ENCODE measurements at places on chromosomes 5 and 9. TPM values are rescaled to one million over a fixed set of nuclear protein-coding genes. Genes with fewer than 3 reads are reported as not detected.
A peak's percentile ranks its signal among the peaks of the same experiment; 100 is the strongest.

The CCIN gene
- total RNA-seq: not detected

GRCh38 chr5:164532235-164532900 lies 1026.9 kb downstream of the MAT2B start:
- DNase-seq: no peak

The RAPGEF1 gene
- total RNA-seq: 129 TPM

- DNase-seq: no peak
Observed at GRCh38 chr5:31981361-31981945, 192.7 kb downstream of the GOLPH3 start.

GRCh38 chr5:180353048-180353979 lies at the start of gene GFPT2:
Gene GFPT2 (minus strand): TSS chr5:180353336. CDS start chr5:180353217, 119 bp downstream.
- peak; percentile 70 for DNase-seq

- DNase-seq: peak; percentile 50
Observed at GRCh38 chr9:98256756-98257155, 1.3 kb upstream of the TBC1D2 start.

The MAMDC4 gene
- total RNA-seq: 11.7 TPM

GRCh38 chr5:108387758-108388157 lies 5.9 kb upstream of the FBXL17 start:
- DNase-seq: no peak

DNA sequence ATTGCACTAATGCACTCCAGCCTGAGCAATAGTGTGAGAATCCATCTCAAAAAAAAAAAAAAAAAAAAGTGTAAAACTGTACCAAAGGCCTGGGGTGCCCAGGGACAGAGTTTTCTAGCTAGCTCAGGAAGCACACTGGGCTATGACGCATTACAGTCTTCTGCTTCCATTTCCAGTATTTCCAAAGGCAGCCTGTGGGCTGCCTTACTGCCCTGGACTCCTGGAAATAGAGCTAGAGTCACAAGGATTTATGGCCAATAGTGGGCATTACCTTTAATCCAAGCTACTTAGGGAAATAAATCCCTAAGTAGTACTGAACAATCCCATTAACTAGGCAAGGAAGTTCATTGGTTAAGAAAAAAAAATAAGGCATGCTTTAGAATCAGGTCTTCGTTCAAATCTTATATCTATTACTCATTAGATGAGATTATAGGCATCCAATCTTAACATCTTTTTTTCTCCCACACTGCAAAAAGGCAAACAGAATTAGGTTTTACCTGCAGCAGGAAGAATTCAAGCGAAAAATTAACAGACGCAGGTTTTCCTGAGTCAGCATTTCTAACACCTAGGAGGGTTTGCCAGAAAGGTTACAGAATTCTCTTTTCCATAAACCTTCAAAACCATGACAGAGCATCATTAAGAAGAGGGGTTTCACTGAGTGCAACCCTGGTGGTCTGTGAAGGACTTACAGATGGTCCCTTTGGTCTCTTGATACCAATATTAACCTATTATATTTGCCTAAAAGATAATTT lies 85.6 kb upstream of the CCDC112 start:
- no peak for DNase-seq

The CREBRF gene
- 102 TPM for total RNA-seq

The SIT1 gene
- total RNA-seq: 68.7 TPM

- DNase-seq: no peak
Observed at GRCh38 chr5:150651382-150651781, 9.7 kb upstream of the MYOZ3 start.

GRCh38 chr5:170121321-170121720 lies 15.6 kb downstream of the FOXI1 start:
- no peak for DNase-seq

GRCh38 chr9:119304555-119304954 lies 64.7 kb downstream of the BRINP1 start:
- no peak for DNase-seq

DNA sequence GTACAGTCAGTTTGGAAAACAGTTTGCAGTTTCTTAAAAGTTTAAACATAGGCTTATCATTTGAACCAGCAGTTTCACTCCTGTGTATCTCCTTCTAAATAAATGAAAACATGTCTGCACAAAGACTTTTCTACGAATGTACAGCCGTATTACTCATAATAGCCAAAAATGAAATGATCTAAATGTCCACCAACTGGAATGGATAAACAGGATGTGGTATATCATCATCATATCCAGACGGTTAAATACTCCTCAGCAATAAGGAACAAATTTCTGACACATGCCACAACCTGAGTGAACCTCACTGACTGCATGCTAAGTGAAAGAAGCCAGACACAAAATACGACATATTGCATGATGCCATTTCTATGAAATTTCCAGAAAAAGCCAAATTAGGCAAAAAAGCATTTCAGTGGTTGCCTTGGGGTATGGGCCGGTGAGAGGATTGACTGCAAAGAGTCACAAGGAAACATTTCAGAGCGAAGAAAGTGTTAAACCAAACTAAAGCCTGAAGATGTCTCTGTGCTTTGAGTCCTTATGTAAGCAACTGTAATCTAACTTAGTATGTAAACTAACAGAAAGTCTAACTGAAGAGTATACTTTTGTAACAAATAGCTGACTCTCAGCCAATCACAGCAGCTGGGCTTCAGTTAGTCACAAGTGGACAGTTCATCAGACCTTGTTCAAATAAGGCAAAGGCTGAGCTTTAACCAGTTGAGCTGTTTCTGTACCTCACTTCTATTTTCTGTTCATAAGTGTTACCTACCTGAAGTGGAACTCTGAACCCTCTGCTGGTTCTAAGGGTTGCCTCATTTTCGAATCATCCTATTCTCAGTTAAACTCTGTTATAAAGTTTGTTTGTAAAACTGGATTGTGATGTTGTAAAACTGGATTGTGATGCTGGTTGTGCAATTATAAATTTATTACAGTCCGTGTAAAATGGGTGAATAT lies 65.2 kb downstream of the TRIO start:
- DNase-seq: no peak

DNA sequence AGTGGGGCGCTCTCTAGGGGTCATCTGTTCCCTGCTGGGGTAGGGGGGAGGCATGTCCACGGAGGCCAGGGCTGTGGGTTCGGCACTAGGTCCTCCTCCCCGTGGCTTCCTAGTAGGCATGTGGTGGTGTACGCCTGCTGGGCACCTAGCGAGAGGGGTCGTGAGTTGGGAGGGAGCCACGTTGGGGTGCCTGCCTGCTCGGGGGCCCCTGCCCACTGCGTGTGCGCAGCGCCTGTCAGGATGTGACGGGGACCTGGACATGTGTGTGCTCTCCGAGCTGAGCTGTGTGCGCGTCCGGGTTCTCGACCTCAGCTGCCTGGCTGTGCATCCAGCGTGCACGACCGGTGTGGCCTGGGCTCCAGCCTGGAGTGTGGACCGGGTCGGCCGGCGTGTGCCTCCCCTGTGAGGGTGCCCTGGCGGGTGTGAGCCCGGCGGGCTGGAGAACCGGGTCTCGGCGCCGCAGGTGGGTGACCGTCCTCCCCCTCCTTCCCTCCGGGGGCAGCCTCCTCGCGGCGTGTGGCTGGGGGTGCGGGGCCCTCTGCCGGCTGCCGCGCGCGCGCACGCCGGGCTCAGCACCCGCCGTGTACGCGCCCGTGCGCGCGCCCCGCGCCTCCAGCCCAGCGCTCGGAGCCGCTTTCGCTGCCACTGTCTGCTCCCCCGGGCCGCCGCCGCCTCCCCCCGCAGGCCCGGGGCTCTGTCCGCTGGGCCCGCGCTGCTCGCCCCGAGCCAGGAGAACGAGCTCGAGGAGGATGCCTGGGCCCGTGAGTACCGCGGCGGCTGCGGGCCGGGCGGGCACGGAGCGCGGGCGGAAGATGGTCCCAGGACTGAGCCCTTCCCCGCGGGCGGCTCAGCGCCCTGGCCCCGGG lies at the start of gene PRR7:
Gene PRR7, plus strand, starts transcription at position 615 of the 866 bp plus-strand sequence. CDS start 8,254 bp downstream, outside the sequence.
- DNase-seq: peak; percentile 77
